ENCODE measurements at places on chromosomes 2 and 18. TPM values are rescaled to one million over a fixed set of nuclear protein-coding genes. Genes with fewer than 3 reads are reported as not detected.

The DSG3 gene
- 0.06 TPM for total RNA-seq

The ACVR1C gene
- 1.1 TPM for total RNA-seq

The TNS1 gene
- 14.7 TPM for total RNA-seq

The SOX11 gene
- total RNA-seq: 116 TPM

The CDH19 gene
- not detected for total RNA-seq

The PDE11A gene
- total RNA-seq: 3.8 TPM

The NAT8 gene
- 0.79 TPM for total RNA-seq

The FAHD2A gene
- total RNA-seq: 15.7 TPM

The COL3A1 gene
- total RNA-seq: 650 TPM

The FEV gene
- total RNA-seq: not detected

The EML6 gene
- 4.2 TPM for total RNA-seq

The MAL gene
- 2.9 TPM for total RNA-seq

The TXNDC9 gene
- 51.7 TPM for total RNA-seq

The ARHGAP28 gene
- total RNA-seq: 25.2 TPM

The CGREF1 gene
- total RNA-seq: 8.2 TPM

The CNOT9 gene
- total RNA-seq: 84.5 TPM

The CHST10 gene
- total RNA-seq: 17.4 TPM

The LHCGR gene
- 0.38 TPM for total RNA-seq

The MATN3 gene
- 0.93 TPM for total RNA-seq

The PLA2R1 gene
- total RNA-seq: 0.38 TPM

The TMEM178A gene
- 22.0 TPM for total RNA-seq

The SLC5A7 gene
- total RNA-seq: 2.8 TPM

The MBOAT2 gene
- 54.5 TPM for total RNA-seq

The TNFRSF11A gene
- total RNA-seq: 7.8 TPM

The MXD1 gene
- total RNA-seq: 14.5 TPM

The AMER3 gene
- total RNA-seq: 0.09 TPM

The GALNT3 gene
- 1.9 TPM for total RNA-seq

The DPYSL5 gene
- total RNA-seq: 0.38 TPM

The DCDC2C gene
- not detected for total RNA-seq

The RAX gene
- total RNA-seq: 1.1 TPM

The MYOM1 gene
- total RNA-seq: 4.1 TPM

The NOSTRIN gene
- 3.4 TPM for total RNA-seq

The TCF23 gene
- 0.96 TPM for total RNA-seq

All from motor neuron (in vitro differentiated cells).